ENCODE measurements at places on chromosomes 6 and 20.

GRCh38 chr20:25076731-25077609 is 5.0 kb downstream of the VSX1 start:
- DNase-seq, result no peak

DNA sequence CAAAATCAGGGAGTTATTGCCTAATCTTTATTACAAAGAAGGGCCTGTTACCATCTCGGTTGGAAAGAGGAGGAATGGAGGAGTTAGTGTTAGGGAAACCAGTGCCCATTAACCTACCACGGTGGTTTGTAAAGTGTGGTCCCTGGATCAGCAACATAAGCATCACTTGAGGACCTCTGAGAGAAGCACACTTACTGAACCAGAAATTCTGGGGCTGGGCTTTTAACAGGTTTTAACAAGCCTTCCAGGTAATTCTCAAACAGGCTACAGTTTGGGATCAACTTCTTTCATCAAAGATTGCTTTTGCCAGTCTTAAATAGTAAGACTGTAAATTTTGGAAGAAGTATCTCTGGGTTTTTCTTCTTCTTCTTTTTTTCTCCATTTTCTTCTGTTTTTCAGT is 329.5 kb upstream of the JAG1 start:
- no peak for DNase-seq

DNA sequence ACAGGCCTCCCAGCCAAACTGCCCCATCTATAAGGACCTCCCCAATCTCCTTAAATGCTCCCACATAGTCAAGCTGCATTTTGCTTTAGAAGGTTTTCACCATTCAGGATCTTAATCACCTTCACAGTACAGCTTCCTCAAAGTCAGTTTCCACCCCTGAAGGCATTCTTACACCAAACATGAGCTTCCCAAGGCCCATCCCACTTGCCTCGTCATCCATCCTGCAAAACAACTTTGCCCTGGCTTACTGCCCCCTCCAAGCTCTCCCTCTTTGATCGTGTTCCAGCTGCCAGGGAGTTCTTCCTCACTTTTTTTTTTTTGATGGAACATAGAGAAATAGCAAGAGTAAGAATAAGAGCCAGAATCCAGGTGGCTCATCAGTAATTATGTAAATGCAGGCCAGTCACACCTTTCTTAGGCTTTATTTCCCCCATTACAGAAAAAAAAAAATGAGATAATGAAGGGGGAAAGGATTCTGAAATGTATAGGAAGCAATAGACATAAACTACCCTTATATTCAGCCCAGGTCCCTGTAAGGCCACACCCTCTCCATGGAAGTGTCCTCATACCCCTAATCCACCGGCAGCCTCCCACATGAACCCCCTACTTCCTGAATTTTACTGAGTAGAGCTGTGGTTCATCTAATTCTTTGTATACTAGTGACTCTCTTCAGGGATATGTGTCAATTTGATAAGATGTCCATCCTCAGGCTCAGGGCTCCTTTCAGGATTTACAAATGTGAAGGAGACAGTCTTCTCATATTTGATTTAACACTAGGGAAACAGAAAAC is 12.7 kb downstream of the TRIM27 start:
- no peak for DNase-seq

GRCh38 chr6:114735025-114735735 is 392.4 kb upstream of the HS3ST5 start:
- DNase-seq, result no peak

- DNase-seq, result no peak
These were observed 598.8 kb downstream of the RNF144B start for GRCh38 chr6:18985996-18986395.

GRCh38 chr20:34331838-34332237 is 28.7 kb upstream of the AHCY start:
- no peak for DNase-seq

GRCh38 chr6:83378621-83379388 is 52.0 kb downstream of the ME1 start:
- no peak for DNase-seq

- DNase-seq, result no peak
These were observed 293.5 kb downstream of the PHF3 start for GRCh38 chr6:63929111-63929510.

DNA sequence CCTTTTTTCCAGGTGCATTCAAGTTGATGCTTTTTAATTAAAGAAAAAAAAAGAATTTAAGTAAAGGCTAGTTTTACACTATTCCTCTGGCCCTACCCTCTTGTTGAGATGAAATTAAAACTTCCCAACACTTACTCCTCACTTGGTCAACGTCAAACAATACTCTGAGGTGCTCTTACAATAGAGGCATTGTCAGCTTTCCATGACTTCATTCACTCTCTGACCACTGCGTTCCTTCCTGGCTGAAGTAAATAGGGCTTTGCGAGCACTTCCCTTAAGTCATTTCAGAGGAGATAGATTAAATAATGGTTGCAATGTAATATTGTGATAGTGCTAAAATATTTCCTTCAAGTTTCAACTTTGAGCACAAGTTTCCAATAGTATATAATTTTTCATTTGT is 229.8 kb upstream of the CEP162 start:
- no peak for DNase-seq

GRCh38 chr20:38387953-38388352 is 41.7 kb downstream of the LBP start:
- DNase-seq, result no peak

DNA sequence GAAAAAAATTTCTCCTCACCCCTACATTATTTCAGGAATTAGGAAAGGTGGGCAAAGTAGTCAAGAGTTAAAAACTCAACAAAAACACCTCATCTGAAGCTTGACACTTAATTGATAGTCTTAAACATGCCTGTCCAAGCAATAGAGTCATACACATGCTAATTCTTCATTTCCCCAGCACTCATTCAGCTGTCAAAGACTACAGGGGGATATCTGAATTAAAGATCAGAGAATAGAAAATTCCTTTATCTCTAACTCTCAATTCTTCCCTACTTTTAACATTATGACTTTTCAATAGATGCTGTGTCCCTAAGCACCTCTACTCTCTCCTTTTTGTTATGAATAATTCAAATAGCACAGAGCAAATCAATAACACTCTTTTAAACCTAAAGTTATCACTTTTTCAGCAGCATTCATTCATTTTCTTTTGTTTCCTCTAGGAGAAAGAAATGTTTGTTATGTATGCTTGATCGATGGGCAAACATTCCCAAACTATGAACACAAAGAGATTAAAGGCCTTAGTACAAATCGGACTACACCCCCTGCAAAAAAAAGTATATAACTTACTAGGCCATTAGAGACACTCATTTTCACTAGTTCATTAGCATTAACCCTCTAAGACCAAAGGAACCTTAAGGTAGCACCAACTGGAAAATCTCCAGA is 94.9 kb upstream of the SPTLC3 start:
- DNase-seq, result no peak

DNA sequence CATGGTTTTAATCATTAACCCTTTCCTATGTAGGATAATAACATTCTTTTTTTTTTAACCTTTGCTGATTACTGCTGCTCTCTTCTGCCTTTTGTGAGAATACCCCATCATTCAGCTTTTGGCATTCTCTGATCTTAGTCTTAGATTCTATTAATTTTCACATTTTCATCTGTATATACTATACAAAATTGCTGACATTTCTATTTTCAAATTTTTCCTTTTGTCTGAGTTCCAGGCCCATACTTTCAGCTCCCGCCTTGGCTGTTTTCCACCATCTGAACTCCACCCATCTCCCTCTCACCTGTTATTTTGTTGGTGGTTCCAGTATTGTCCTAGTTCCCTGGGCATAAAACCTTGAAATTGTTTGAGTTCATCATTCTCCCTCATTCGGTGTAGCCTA is 59.2 kb downstream of the PKIB start:
- no peak for DNase-seq

DNA sequence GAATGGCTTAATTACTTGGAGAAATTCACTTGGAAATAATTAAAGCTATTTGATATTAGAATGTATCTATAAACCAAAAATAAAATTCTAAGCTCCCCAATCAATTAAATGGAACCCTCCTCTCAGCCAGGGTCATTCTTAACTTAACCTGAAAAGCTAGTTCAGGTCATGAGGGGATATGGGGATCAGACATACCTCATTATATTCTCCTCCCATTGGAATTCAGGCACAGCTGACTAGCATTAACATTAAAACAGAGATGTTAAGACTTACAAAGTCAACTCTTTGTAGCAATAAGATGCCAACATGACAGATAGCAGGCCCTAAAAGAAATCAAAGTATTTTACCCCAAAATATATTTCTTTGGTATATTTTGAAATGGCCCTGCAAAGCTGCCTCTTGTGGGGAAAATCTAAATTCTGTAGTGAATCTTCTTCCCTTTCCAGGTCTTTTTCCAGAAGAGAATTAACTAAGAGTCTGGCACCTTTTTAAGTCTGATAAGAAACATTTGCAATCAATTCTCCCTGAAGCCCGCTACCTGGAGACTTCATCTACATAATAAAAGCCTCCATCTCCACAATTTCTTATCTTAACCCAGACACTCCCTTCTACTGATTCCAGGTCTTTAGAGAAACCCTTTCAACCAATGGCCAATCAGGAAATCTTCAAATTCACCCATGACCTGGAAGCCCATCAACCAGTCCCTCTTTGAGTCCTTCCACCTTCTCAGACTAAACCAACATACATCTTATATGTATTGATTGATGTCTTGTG is 231.2 kb downstream of the ADGB start:
- no peak for DNase-seq

DNA sequence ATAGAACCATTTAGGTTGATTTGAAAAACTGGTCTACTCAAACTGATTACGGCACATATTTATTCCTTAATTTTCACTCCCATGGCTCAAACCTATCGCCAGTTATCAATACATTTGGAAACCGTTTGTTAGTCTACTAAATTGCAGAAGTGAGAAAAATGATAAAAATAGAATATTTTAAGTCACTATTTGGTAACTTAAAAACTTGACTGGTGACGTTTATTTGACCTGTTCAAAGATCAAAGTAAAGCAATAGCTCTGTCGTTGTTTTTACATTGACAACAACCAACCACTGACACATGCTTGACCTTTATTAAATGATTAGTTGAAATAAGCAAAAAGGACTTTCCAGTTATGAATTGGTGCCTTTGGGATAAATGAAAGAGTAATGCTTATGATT is 402.9 kb upstream of the MAP3K7 start:
- no peak for DNase-seq

GRCh38 chr6:300494-301198 is 8.4 kb downstream of the DUSP22 start:
- DNase-seq, result no peak

DNA sequence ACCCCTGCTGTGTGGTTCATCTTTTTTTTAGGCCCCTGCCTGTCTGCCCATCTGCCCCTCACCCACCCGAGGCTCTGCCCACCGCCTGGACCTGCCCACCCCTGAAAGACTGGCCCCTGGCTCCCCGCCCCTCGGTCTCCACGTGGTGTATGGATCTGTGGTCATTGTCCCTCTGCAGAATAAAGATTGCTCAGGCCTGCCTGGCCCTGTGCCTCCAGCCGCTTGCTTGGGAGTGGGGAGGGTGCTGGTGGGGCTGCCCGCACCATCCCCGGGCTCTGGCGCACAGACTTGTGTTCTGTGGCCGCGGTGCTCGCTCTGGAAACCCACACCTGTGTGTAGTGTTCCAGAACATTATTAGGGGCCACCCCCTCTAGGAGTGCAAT is 1.6 kb downstream of the MAP1LC3A start:
- DNase-seq, result no peak

DNA sequence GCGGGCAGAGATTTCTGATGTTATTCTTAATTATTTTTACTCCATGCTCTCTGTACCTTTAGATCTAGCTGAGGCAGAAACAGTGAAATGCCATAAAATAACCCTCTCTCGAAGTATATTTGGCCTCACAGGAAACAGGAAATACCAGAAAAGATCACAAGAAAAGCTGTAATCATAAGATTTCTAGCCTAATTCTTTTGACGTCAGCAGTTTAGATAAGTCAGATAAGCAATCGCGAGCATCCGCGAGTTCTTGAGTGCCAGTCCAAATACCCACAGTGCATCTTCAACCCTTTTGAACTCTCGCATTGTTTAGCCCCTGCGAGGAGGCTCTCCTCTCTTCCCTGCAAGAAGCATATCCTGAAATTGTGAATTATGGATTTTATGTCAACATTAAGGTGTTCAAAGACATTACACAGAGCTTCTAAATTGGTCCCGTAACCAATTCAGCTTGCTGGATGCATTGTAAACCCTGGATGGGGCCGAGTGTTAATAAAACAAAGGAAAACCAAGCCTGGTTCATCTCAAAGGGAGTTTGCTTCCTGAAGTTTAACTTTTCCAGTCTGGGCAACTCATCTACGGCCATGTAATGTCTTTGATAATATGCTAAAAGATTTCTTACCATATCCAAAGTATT is 198.9 kb downstream of the MTFR2 start:
- no peak for DNase-seq

GRCh38 chr20:3044336-3044965 is 1.0 kb downstream of the GNRH2 start:
- DNase-seq, result no peak

GRCh38 chr20:13140775-13141174 is 80.3 kb upstream of the ISM1 start:
- no peak for DNase-seq

- no peak for DNase-seq
These were observed 36.2 kb downstream of the EYA4 start for GRCh38 chr6:133277228-133277899.

DNA sequence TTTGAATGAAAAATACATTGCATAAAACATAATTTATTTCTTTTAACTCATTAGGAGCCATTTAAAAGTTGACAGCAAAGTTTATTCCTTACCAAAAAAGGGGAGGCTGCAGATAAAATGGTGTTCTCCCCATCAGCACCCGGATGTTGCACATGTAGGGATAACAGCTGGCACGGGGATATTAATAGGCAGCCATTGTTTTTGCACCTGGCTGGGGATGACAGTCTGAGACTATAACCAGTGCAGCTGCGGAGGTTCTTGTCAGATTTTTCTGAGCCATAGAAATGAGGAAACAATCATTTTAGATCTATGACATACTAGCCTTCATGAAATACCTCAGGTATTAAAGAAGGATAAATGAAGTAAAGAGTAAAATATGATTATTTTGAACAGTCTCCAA is 20.1 kb upstream of the HECA start:
- DNase-seq, result no peak

DNA sequence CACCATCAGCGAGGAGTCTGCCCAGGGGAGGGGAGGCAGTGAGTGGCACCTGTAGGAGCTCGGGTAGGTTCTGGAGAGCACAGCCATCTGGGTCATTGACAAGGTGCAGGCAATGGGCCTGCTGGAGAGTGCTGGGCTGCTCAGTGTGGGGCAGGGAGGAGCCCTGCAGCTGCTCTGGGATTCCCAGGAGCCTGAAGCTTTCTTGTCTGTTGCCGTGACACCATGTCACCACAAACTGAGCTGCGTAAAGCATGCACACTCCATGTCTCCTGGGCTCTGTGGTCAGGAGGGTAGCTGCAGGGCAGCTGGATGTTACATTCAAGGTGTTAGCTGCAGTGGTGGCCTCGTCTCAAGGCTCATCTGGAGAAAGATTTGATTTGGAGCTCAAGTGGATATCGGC is 4.5 kb upstream of the SLC22A1 start:
- no peak for DNase-seq

DNA sequence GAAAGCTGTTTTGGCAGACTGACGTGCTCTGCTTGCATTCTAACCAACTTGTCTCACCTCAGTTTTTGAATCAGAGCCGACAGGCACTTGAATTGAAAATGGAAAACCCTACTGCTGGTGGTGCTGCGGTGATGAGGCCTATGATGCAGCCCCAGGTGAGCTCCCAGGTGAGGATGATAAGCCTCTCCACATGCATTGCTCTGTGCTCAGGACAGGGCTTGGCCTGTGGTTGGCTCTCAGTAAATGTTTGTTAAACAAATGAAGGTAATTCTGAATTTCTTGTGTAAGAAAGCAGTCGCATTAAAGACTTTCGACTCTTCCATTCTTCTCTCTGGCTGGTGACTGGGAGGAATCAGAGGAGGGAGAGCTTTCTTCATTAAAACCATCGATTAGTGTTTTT is 136.3 kb downstream of the SULF2 start:
- no peak for DNase-seq

Measured in activated T-helper 1 cell treated with anti-CD3 and anti-CD28 coated beads, Interleukin-2, amount 50 U/mL, for 16 hours (primary cell).